ENCODE measurements at places on chromosomes 11 and 22.

GRCh38 chr11:108632041-108632704 lies 32.7 kb upstream of the DDX10 start:
- DNase-seq: no peak

- no peak for DNase-seq
These were observed 404.5 kb upstream of the LARGE1 start for GRCh38 chr22:34324763-34325162.

DNA sequence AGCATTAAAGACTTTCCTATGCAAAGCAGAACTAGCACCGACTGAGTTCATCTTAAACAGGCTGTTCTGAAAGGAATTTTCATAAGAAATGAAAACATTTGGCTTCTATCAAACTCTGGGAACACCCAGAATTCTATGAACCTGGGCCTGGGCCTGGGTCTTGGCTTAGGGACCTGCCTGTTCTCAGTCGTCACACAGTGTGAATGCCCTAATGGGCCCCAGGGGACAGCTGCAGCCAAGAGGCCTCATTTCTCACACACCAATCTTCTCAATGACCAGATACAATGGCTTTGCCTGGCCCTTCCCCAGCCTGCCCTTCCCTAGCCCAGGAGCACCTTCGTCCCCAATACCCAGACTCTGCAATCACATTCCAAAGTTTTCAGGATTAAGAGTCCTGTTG lies 234.9 kb upstream of the ARHGAP20 start:
- DNase-seq: no peak

- no peak for DNase-seq
These were observed 1.4 kb upstream of the DRD2 start for GRCh38 chr11:113476553-113476952.

GRCh38 chr11:88555018-88555828 lies 217.7 kb upstream of the CTSC start:
- no peak for DNase-seq

- DNase-seq: no peak
These were observed 24.0 kb downstream of the SWAP70 start for GRCh38 chr11:9687711-9688477.

DNA sequence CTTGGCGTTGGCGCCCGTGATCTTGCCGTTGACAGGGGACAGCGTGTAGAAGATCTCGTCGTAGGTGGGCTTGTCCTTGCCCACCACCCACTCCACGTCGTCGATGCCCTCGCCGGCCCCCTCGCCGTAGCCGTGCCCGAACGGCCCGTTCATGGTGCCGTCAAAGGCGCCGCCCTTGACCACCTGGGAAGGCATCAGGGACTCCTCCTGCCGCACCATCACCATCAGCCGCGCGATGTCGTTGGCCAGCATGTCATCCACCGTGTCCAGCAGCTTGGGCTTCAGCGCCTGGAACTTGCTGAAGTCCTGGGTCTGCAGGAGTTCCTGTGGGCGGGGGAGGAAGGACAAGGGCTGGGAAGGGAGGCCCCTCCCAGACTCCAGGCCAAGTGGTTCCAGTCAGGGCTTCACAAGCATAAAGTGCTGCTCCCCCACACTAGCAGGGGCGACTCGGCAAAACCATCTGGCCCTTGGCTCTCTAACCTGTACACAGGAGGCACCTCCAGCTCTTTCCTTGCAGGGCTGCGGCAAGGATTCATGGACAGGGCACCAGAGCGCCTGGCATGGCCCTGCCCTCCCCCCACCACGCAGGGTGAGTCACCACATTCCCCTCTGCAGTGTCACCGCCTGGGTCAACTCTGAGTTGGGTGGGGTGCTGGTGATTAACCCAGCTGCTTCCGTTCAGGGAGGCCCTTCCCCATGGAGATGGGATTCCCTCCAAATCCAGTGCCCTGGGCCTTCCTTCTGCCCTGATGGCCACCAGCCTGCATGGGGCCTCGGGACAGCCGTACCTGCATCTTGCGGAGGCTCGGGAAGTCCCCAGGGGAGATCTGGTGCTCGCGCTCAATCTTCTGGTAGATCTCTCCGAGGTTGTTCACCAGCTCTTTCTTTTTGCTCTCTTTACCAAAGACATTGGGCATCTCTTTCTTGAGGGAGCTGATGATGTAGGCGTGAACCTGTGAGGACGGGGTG lies 10.4 kb upstream of the CDC42BPG start:
- no peak for DNase-seq

DNA sequence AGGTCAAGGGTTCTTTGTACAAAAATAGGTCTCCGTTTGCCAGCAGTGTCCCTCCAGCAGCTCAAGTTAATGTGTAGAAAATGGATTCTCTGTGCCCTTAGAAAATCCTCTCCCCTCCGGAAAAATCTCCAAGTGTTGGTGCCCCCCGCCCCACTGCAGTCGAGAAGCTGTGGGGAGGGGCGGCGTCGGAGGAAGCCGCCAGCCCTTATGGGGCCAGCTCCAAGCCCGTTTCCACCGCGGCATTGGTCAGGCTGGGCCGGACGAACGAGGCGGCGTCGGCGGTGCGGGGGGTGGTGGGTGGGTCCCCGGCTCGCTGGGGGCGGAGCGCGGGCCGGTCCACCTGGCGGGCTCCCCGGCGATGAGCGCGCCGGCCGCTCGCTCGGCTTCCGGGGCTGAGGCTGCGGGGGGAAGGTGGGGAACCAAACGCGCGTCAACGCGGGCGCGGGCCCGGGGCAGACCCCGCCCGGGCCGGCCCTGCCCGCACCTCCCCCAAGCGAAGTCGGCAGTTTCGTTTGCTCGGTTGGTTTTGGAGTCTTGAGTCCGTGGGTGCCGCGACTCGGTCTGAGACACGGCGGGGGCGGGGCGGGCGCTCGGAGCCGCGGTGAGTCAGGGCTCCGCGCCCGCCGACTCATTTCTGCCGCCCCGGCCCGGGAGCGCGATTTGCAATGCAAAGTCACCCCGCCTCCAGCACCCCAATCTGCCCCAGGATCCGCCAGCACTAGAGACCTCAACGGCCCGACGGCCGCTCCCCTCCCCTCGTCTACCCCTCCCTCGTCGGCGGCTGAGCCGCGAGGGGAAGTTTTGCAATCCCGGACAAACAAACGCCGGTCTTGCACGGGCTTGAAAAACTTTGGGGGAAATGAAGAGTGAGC lies 1.4 kb downstream of the ASCL2 start:
- peak; percentile 48 for DNase-seq

DNA sequence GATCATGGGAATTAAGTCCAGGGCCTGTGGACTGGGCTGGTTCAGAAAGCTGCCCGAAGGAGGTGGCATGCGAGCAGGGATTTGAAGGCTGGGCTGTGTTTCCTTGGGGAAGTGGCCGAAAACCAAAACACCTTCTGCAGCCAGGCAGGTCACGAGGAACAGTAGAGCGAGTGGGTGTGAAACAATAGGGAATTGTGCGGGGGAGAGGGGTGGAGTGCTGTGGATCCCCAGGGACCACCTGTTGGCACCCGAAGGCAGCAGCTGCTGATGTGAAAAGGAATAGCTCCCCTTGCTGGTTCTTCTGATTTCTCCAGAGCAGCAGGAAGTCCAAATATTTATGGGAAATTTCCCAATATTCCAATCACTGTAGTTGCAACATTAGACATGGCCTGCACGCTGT lies 24.6 kb downstream of the TP53I11 start:
- no peak for DNase-seq

- no peak for DNase-seq
These were observed 41.3 kb upstream of the ETS1 start for GRCh38 chr11:128628686-128629085.

DNA sequence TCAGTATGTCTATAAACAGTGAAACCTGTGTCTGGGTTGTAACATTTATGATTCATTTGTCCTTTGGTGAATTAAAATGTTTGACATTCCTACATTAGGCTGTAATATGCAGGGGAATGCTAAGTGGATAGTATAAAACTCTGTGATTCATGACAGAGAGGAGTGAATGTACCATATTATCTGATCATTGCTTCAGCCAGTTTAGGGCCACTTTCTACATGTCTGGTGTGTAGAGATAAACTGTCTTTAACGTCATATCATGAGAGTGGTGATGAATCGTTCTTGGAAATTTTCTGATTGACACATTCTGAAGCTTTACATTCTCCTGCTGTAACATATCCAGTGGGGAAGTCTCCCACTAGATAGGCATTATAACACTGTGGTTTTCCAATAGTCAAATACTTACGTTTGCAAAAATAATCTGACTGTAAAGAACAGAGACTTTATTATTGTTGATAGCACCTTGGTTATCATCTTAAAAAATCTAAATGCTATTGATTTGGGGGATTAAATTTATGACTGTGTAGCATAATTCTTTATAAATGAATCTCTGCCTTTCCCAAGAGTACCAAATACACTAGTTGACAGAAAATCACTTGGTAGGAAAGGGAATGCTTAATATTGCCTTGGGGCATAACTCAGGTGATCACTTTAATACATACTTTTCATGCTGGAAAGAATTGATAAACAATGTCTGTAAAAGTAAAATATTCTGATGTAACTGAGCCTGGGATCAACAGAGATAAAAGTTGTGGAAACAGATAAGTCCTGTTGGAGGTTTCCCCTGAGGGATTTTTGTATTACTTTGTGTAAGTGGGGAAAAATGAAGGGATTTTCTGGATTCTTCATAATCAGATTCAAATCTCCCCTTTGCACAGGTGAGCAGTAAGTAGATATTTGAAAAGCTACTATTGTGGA lies 427.9 kb downstream of the JRKL start:
- DNase-seq: no peak

DNA sequence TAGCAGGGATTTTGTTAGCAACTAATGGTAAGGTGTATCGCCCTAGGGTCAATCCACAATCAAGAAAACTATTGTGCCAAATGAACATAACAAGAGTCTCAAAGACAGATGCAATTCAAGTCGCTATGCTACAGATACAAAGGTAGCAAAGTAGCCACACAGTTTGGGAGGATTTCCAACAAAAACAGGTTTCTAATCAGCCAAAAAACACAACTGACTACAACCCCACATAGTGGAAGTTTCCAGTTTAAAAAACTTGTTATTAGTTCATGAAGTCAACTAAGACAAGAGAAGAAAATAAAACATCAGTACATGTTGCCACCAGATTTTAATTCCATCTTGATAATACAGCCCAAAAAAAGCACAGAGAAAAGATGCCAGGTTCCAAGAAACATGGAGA lies 38.0 kb downstream of the MYH9 start:
- no peak for DNase-seq

DNA sequence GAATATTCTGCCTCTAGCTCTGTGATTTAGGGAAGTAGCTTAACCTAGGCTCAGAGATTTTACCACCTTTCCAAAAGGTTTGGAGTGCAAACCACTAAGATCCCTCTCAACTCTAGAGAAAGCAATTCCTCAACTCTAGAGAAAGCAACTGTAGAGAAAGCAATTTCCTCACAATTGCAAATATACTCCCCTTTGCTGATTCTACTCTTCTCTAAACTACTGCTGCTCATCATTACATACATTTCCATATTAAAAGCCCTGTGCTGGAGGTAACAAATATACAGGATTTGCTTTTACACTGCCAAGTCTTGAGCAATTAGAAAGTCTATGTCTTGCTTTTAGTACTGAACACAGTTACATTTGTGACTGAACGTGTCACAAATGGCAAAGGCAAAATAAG lies 48.2 kb downstream of the ALG9 start:
- DNase-seq: no peak

- no peak for DNase-seq
These were observed 76.6 kb upstream of the AKIP1 start for GRCh38 chr11:8834379-8834778.

Measured in activated T-cell treated with anti-CD3 and anti-CD28 coated beads for 1 hour (primary cell).